Stimulated activated effector memory CD8-positive, alpha-beta T cell treated with anti-CD3 and anti-CD28 coated beads, Interleukin-12 subunit alpha, Interleukin-12 subunit beta, amount 100 ng/mL, for 72 hours (primary cell): ENCODE measurements at places on chromosomes 2 and 18.

DNA sequence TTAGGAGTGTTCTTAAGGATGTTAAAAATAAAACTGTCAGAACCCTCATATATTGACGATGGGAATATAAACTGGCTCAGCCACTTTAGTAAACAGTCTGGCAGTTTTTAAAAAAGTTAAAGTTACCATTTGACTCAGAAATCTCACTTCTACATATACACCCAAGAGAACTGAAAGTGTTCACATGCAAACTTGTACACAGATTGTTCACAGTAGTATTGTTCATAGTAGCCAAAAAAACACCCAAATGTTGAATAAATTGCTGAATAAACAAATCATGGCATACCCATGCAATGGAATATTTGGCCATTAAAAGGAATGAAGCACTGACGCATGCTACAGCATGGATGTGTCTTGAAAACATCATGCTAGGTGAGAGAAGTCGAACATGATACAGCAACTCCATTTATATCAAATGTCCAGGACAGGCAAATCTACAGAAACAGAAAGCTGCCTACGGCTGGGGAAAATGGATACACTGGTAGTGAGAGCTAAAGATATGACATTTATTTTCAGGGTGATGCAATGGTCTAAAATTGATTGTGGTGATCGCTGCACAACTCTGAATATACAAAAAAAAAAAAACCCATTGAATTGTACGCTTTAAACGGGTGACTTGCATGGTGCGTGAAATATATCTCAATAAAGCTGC, 10.1 kb downstream of the RPL31 start:
- no peak for DNase-seq

- no peak for DNase-seq
Observed at GRCh38 chr18:12076424-12077140, 17.1 kb upstream of the ANKRD62 start.

DNA sequence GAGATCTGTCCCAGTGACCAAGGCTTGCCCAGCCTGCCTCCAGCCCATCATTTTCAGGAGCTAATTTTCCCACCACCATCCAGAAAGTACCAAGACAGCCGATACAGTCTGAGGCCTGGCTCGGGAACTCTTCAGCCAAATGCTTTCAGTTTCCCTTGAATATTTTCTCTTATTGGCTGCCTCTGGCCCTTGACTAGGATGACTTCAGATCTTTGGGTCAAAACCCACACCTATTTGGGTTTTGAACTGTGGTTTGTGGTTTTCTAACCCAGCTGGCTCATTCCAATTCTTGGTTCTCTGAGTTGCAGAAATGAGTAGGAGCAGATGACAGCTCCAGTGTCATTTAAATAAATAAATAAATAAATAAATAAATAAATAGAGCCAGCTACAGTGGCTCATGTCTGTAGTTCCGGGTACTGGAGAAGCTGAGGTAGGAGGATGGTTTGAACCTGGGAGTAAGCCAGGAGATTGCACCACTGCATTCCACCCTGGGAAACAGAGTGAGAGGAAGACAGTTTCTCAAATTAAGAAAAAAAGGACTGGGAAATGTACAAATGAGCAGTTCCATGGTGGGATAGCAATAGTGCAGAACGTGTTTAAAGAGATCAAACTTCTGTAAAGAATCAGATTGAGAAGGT, 465.0 kb upstream of the SOX11 start:
- no peak for DNase-seq

DNA sequence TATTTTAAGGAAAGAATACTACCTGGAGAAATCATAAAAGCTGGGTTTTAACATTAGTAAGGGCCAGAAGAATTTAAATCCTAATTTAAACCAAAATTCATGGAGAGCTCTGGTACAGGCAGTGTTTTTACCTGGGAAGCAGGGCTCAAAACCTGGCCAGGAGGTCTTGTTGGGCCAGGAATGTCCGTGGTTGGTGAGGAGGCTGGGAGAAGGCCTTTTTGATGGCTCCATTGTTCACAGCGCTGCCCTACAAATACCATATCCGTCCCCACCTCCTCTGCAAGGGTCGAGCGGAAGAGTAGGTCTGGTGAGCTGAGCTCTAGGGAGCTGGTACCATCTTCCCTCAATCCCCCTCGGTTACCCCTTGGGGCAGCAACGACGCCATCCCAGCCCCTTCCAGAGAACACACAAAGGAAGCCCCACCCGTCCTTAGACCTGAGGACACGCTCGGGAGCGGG, 10.9 kb upstream of the HOXD1 start:
- DNase-seq = no peak

DNA sequence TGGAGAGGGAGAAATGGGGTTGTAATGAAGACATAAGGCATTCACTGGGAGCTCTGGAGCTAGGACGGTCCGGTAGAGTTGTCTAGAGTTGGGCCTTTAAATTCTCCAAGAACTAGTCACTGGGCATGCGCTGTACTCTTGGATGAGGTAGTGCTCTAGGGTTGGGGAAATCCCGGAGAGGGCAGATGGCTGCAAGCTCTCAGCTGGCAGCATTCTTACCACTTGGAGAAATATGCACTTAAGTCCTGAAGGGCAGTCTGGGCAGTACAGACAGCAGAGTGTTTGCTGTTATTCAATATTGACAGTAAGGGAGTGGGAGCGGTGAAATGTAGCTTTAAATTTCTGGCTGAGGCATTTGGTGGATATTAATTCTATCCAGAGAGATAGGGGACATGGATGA, 214.6 kb downstream of the RDH14 start:
- DNase-seq = no peak

- no peak for DNase-seq
Observed at GRCh38 chr18:7523772-7524171, 43.3 kb upstream of the PTPRM start.

DNA sequence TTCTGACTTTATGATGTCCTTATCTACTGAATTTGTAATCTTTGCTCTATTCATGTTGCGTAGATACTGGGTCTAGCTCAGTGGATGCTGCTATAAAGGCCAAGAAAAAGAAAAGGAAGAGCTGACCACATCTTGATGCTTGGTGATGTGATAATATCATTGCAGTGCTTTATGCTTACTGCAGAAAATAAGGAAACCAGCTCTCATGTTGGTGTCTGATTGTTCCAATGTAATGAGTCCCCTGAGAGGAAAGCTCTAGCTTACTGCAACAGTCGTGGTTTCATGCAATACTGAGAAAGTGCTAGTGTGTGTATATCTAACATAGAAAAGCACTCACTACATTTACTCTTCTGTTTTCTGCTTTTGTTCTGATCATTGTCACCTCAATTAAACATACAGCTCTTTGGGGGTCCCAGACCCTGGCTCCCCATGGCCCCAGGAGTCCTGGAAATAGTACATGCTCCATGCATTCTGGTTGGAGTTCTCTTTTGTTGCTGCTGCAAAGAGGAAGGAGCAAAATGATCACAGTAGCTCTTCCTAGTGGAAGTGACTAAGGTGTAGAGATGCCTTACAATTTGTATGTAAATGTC, 338.8 kb downstream of the CYRIA start:
- DNase-seq = no peak

DNA sequence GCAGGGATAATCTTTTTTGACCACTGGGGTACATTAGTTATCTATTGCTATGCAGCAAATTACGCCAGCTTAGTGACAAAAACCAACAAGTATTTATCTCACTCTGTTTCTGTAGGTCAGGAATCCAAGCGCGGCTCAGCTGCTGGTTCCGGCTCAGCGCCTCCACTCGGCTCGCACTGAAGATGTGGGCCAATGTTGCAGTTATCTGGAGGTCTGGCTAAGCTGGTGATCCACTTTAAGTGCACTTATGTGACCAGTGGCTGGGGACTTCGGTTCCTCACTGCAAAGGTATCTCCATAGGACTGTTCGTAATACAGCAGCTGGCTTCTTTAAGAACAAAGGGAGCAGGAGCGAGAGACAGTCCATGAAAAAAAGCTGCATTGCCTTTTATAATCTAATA, 591.9 kb downstream of the TMEM182 start:
- DNase-seq = no peak

- no peak for DNase-seq
Observed at GRCh38 chr2:38164881-38165280, 88.9 kb upstream of the CYP1B1 start.

- no peak for DNase-seq
Observed at GRCh38 chr2:198042189-198042588, 237.8 kb downstream of the PLCL1 start.
